NCI-H1092 (cell line): ENCODE measurements at places on chromosomes 5 and 9.
A peak's percentile ranks its signal among the peaks of the same experiment; 100 is the strongest.

- DNase-seq = no peak
These were observed 28.8 kb upstream of the SEMA4D start for GRCh38 chr9:89526667-89527066.

- DNase-seq = no peak
These were observed 407.1 kb upstream of the EDIL3 start for GRCh38 chr5:84791730-84792129.

DNA sequence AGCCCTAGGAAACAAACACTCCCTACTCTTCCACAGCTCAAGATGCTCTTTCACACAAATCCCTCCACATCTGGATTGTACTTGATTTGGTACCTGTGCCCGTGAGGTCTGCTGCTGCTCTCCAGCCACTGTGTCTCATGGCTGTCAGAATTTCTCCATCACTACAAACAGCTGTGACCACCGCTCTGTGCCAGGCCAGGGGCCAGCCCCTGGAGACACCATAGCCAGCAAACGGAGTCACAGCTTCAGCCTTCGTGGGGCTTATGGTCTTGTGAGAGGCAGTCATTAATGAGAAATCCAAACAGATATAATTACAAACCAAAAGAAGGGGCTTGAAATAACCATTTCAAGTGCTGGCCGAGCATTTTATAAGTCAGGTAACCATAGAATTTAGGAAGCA, 43.6 kb downstream of the ADAM19 start:
- no peak for DNase-seq

DNA sequence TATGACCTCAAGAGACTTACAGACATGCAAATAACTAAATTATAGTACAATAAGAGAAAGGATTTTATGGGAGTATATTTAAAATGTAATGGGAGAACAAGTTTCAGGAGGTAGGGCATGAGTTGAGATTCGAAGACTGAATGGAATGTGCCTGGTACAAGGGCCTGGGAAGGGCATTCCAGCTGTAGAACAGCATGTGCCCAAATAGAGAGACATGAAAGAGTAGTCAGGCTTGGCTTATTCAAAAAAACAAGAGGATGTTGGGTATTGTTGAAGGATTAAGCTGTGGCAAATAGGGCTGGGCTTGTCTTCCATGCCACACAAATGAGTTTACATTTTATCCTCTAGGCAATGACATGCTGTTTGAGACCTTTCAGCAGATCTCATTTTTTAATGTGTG, 86.9 kb downstream of the FOCAD start:
- no peak for DNase-seq

GRCh38 chr9:121765021-121765950, 113.9 kb downstream of the DAB2IP start:
- no peak for DNase-seq

DNA sequence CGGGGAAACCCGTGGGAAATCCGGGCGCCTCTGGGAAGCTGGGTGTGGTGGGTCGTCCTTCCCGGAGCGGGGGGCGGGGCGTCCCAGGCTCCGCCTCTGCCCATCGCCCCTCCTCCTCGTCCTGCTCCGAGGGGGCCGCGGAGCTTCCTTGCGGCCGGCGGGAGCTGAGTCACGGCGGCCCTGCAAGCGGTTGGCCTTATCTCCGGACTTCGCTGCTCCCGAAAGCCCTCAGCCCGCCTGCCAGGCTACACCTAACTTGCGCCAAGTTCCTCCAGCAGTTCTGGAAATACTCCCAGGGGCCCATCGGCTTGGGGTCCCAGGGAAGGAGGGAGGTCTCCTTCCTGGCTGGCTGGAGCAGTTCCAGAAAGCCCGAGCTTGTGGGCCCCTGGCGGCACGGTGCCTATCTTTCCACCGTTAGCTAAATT, 54.1 kb upstream of the CDKN2AIPNL start:
- DNase-seq = no peak

DNA sequence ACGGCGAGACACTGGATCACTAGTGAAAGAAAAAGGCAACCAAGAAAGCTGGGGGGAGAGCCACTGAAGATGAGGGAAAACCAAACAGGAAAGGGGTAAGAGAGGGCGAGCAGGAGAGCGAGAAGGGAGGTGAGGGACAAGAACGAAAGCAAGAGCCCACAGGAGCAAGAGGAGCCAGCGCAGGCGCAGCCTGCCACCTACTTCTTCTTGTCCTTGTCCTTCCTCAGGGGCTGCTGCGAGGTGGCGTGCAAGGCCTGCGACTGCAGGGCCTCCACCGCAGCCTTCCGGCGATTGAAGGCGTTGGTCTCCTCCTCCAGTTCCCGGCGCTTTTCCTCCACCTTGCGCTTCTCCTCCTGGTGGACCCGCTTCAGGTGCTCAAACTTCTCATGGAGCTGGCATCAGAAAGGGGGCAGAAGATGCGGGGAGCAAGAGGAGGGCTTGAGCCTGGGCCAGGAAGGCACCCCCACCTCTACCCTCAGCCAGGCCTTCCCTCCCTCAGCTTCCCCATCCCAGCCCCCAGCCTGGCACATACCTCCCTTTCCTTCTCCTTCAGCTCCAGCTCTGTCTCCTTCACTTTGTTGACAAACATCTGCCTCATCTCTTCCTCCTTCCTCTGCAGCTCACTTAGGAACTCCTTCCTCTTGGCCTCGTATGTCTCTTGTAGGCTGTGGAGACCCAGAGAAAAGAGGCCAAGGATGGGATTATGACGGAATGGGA, 13.5 kb downstream of the CCNI2 start:
- DNase-seq = no peak

GRCh38 chr5:173627860-173628392, 11.5 kb upstream of the BOD1 start:
- no peak for DNase-seq

- no peak for DNase-seq
These were observed 34.9 kb downstream of the MTMR12 start for GRCh38 chr5:32277798-32278197.

GRCh38 chr5:89524785-89525184, 641.8 kb upstream of the MEF2C start:
- no peak for DNase-seq

DNA sequence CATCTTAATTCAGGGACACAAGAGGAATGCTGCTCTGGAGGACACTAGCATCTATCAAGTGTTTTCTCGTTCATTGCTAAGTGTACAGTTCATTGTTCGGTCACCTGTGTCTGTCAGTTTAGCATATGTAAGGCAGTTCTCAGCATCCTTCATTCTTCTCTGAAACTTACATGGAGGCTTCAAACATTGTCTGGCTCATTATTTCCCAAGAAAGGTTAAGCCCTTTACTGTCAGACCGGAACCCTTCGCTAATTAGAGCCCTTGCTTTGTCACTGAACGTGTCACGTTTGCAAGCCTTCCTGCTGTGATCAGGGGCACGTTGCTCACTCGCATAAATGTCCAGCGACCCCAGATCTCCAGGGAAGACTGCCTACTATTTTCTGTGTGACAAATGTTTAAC, 62.3 kb upstream of the RIOK2 start:
- no peak for DNase-seq

DNA sequence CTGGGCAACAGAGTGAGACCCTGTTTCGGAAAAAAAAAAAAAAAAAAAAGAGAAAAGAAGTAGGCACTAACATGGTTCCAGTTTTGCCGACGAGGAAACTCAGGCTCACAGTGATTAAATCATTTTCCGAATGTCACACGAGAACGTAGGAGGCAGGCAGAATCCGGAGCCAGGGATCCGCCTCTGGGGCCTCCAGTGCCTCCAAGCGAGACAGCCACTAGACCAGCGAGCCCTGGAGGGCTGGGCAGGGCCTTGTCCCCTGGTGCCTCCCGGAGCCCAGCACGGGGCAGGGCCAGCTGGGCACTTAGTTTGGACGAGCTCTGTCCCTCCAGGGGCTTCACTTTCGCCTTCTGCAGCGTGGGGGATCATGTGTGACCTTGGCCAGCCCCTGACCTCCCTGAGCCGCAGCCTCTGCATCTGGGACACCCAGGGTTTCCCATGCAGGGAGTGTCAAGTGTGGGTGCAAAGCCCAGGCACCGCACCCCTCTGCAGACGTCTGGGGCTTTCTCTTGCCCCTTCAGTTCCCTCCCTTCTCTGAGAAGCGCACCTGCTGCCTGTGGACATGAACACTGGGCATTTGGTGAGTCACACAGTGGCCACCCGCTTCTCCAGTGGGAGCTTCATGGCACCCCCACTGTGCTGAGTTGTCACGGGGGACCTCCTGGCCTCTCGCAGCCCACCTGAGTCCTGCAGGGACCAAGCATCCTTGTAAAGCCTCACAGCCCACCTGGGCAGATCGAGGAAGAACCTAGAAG, 80.3 kb downstream of the RXRA start:
- DNase-seq = no peak

DNA sequence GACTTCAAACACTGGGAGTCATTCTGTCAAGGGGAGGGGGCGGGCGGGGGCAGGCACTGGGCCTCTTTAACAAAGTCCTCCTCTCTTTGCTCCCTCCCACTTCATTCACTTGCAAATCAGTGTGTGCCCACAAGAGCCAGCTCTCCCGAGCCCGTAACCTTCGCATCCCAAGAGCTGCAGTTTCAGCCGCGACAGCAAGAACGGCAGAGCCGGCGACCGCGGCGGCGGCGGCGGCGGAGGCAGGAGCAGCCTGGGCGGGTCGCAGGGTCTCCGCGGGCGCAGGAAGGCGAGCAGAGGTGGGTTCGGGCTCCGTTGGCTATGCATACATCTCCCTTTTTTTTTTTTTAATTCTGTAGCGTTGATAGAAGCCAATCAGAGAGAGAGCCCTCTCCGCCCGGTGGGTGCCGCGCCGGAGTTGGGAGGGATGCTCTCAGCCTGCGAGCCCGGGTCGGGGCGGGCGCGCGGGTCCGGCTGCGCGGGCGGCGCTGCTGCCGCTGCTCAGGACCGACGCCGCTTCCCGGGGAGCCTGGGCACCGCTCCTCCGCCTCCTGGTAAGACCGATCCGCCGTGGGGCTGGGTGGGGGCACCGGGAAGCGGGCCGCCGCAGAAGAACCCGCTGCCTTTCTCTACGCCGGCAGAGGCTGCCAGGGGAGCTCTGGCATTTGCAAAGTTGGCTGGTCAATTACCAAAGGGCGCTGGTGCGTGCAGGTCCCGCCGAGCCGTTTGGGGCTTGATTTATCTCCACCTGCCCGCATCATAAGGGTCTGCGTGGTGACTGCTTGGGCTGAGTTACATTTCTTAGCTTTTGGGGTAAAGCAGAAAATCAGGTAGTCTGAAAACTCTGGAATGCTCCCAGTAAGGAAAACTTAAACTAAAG, at the start of gene CDH6:
Gene CDH6 (plus strand): TSS at position 96 of the 877 bp plus-strand sequence. CDS start 73,788 bp downstream, outside the sequence.
- DNase-seq = peak; percentile 41

GRCh38 chr5:173878224-173878967, 9.8 kb upstream of the CPEB4 start:
- DNase-seq = peak; percentile 52

DNA sequence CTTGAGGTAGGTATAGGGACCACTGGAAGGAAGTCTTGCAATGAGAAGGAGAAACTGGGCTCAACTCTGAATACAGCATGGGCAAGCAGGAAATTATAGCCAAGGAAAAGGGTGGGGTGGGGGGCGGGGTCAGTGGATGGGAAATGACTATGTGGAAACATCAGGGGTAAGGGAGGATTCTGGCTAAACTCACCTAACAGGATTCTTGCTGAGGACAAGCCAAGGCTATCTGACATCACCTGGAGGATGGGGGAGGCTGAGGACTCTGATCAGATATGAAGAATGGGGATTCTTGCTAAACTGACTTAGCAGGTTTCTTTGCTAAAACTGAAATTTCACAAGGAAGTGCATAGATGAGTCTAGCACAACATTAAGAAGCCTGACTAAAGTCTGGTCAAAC, 40.8 kb downstream of the CTSL start:
- no peak for DNase-seq

GRCh38 chr9:136605988-136606660, 56.6 kb upstream of the EGFL7 start:
- DNase-seq = no peak

- no peak for DNase-seq
These were observed 5.1 kb downstream of the GDNF start for GRCh38 chr5:37834542-37835379.

DNA sequence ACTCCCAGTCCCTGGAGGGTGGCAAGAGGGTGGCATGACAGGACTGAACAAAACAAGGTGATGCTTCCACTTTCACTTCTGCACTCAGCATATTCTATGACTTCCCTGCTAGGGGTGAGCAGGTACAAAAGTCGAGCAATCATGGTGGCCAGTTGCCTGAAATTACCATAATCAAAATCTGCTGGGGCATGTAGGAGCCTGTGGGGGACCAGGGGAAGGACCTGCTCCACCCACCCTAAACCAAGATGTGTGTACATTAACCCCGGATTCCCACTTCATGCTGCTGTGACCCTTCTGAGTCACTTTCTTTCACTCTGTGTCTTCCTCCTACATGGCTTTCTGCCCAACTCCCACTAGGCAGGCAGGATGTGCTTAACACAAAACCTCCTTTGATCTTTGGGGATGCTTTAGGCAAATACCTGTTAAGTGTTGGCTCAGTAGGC, 73.3 kb upstream of the PHF24 start:
- DNase-seq = no peak

DNA sequence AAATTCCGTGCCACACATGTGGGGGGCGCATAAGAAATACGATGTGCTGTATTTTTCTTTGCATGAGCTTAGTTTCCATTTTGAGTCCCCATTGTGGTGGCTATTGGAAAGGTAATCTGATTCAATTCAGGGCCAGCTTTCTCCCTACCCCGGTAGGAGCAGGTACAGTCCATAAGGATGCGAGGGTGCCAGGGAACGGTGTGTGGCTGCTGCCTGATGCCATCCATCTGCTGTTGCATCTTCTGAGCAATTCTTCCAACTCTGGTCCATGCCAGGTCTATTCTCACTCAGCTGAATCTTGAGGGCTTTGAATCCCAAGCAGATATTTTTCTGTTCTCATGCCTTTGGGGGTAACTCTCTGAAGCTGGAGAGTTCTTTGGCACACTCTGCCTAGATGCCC, 392.7 kb downstream of the AGTPBP1 start:
- DNase-seq = no peak
